ENCODE measurements at places on chromosomes 5 and 9. TPM values are rescaled to one million over a fixed set of nuclear protein-coding genes. Genes with fewer than 3 reads are reported as not detected.

The FIBCD1 gene
- not detected for polyA plus RNA-seq

The THBS4 gene
- 839 TPM for polyA plus RNA-seq

The PSMD5 gene
- 21.6 TPM for polyA plus RNA-seq

The GHR gene
- polyA plus RNA-seq: 18.8 TPM

The ROR2 gene
- polyA plus RNA-seq: 4.6 TPM

The ACSL6 gene
- polyA plus RNA-seq: 0.93 TPM

The ST8SIA4 gene
- polyA plus RNA-seq: 7.9 TPM

The SHROOM1 gene
- 1.6 TPM for polyA plus RNA-seq

The ABHD17B gene
- polyA plus RNA-seq: 27.5 TPM

The LHX2 gene
- polyA plus RNA-seq: 0.68 TPM

The GPR150 gene
- polyA plus RNA-seq: 0.08 TPM

The HRH2 gene
- 1.00 TPM for polyA plus RNA-seq

The GZMA gene
- 1.1 TPM for polyA plus RNA-seq

The LCP2 gene
- 5.0 TPM for polyA plus RNA-seq

The PTGS1 gene
- 4.2 TPM for polyA plus RNA-seq

The STOM gene
- polyA plus RNA-seq: 94.5 TPM

The BASP1 gene
- polyA plus RNA-seq: 59.2 TPM

The TYRP1 gene
- not detected for polyA plus RNA-seq

The FOXE1 gene
- not detected for polyA plus RNA-seq

The PRR16 gene
- polyA plus RNA-seq: 14.3 TPM

The IFNA4 gene
- polyA plus RNA-seq: not detected

The PHF2 gene
- 45.8 TPM for polyA plus RNA-seq

The UBE2D2 gene
- polyA plus RNA-seq: 113 TPM

The PPP2R2B gene
- polyA plus RNA-seq: 0.63 TPM

The NUTM2G gene
- 1.3 TPM for polyA plus RNA-seq

The ABLIM3 gene
- 86.5 TPM for polyA plus RNA-seq
